Stimulated activated CD4-positive, alpha-beta T cell treated with anti-CD3 and anti-CD28 coated beads, Interleukin-4, amount 100 ng/mL, for 48 hours (primary cell): ENCODE measurements at places on chromosomes 12 and 14.

DNA sequence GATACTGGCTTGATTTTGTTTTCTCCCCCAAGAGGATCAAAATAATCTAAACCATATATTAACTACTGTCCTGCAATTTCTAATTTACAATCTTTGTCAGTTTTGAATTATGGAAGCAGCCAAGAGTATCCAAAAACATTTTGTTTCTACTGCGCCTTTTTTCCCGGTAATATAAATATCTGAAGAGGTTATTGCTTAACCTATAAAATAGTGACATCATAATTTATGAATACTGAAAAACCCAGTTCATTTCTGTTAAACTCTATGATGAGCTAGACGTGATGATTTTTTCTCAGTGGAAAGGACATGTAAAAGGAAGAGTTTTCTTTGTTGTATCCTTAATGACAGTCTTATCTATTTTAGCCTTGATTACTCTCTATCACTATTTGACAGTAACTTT lies 3.2 kb upstream of the SSPN start:
- no peak for DNase-seq

DNA sequence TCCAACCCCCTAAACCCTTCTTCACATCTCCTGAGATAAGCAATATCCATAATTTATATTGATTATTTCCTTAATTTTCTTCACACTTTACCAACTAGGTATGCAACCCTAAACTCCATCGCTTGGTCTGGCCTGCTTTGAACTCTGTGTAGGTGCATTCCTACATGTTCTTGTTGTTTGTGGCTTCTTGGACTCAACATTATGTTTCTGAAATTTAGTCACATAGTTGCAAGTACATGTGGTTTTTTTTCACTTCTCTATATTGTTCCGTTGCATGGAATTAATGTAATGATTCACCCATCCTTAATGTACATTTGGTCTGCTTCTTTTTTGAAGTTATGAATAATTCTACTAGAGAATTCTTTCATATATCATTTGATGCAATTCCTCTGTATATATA lies 1.6 kb upstream of the TAS2R30 start:
- DNase-seq, result no peak

GRCh38 chr12:61667676-61668075 lies 592.5 kb upstream of the USP15 start:
- no peak for DNase-seq

DNA sequence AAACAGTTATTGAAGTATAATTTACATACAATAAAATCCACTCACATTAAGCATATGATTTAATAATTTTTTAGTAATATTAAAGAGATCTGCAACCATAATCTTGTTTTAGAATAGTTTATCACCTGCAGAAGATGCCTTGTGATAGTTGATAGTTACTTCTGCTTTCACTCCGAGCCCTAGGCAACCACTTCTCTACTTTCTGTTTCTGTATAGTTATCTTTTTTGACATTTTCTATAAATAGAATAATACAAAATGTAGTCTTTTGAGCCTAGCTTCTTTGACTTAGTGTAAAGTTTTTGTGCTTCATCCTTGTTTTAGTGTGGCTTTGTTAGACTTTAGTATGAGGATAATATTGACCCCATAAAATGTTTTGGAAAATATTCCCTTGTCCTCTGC lies 111.0 kb downstream of the MNAT1 start:
- no peak for DNase-seq

DNA sequence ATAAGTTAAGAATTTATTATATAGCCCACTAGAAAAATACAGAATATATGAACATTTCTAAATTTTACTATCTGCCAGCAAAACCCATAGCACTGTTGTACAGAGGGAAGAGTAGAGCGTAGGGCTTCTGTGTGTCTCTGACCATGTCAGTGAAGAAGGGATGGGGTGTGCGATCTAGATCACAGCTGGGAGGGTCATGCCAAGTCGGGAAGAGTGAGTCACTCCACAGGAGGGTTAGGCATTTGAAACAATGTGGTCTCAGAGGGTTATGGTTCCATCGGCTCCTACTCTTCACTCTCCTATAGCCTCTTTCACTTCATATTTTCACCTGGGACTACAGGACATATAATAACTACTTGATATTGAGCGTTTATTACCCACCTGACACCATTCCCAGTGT lies 185.1 kb upstream of the DDHD1 start:
- DNase-seq, result no peak

DNA sequence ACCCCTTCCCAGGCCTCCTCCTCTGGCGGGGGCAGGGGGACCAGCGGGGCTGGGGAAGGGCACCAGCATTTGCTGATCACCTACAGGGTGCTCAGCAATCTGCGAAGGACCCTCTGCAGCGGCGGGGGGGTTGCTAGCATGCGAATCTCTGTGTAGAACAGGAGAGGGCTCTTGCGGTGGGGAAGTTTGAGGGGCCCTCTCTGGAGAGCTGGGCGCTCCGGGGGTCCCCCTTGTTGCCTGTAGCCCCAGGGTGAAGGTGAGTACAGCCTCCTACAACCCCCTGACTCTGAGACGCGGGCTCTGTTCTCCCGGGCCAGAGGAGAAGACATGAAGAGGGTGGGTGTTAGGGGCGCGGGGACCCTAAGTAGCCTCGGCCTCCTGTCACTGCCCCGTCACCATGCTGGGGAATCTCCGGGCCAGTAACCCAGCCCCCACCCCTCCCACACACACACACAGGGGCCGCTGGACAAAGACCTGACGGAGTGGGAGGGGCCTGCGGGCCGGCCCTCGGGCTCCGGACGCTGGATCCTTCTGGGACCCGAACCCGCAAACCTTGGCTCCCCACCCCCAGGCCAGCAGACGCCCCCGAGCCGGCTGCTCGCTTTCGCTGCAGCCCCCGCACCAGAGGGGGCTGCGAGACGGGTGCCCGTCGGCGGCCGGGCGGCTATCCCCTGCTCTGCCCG lies 734 bp downstream of the FIGNL2 start:
- no peak for DNase-seq

GRCh38 chr12:76855271-76855670 lies 23.5 kb downstream of the CSRP2 start:
- DNase-seq, result no peak

DNA sequence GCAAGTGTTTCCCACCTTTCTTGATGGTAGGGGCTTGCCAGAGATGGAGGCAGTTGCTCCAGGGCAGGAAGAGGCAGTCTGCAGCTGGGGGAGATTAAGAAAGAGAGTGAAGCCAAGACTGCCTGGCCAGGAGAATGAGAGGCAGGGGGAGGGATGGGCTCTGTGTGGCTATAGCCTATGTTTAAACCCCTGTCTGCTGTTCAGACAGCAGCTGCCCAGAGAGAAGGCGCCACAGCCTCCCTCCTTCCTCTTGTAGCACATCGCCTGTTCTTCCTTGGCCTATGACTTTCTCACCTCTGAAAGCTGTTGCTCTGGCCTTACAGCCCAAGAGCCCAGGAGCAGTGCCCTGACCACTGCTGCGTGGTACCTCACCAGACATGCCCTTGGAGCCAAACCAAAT lies 61.7 kb downstream of the EMP1 start:
- DNase-seq, result no peak

- DNase-seq, result no peak
Observed at GRCh38 chr14:32728976-32729375, 209.7 kb upstream of the NPAS3 start.

DNA sequence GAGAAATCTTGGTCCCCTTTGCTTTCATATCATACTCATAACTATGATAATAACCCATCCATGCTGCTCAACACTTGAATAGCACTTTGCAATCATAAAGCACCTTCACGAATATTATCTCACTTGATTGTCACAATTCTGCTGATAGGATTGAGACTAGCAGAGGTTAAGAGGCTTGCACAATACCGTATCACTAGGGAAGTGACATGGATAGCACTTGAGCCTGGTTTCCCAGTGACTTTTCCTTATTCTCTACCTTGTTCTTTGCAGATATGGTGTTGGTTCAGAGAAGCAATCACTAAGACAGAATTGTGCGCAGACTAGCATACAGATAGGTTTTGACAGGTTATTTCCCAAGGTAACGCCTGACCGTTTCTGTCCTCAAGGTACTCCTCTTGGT lies 186.6 kb upstream of the GZMB start:
- DNase-seq, result no peak

DNA sequence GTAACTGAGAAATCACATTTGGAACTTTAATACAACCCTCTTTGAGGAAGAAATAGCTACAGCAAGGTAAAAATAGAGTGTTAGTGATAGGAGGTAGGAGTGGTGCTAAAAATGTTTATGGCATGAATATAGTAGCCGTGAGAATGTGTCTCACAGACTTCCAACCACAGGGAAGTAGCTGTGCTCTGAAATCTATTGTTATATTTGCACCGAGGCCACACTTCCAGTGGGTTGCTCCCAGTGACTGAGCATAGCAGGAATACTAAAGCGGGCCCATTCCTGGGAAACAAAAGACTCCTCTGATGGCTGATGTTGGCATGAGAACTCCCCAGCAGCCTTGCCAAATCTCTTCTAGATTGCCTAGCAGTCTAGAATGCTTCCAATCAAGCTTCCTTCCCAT lies 174.1 kb upstream of the PLXNC1 start:
- DNase-seq, result no peak

GRCh38 chr12:121059031-121059898 lies 20.2 kb upstream of the OASL start:
- no peak for DNase-seq

- no peak for DNase-seq
Observed at GRCh38 chr14:89551432-89551831, 134.4 kb upstream of the FOXN3 start.

DNA sequence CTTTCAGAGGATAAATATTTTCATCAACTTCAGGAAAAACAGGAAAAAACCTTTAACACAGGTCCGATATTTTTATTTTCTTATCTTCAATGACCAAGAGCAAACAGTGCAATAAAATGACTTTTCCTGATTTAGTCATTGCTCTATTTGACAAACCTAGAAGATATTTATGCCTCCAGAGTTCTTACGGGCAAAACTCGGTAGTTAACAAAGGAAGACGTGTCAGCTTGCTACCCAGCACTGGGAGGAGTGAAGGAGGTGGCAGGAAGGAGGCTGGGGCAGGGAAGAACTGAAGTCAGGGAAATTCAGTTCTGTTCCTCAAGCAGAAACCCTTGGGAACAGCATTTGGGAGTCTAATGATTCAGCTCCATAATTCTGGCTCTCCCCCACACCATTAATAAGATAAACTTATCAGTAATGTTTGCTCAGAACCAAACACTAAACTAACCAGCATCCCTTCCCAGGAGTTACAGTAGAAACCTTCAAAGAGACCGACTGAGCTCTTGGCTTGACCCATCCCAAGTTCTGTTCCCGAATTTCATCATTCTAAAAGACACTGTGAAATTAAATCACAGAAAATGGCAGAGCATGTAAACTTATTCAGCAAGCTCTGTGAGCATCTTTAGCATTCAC lies 163.3 kb downstream of the APAF1 start:
- DNase-seq, result no peak
